ENCODE measurements at places on chromosomes 3 and 15.

GRCh38 chr3:24161841-24162240 is 216.8 kb downstream of the NR1D2 start:
- DNase-seq = no peak

GRCh38 chr15:25775317-25775912 is 87.7 kb downstream of the ATP10A start:
- DNase-seq = no peak

- DNase-seq = no peak
Observed at GRCh38 chr3:39127269-39127907, 19.9 kb downstream of the TTC21A start.

DNA sequence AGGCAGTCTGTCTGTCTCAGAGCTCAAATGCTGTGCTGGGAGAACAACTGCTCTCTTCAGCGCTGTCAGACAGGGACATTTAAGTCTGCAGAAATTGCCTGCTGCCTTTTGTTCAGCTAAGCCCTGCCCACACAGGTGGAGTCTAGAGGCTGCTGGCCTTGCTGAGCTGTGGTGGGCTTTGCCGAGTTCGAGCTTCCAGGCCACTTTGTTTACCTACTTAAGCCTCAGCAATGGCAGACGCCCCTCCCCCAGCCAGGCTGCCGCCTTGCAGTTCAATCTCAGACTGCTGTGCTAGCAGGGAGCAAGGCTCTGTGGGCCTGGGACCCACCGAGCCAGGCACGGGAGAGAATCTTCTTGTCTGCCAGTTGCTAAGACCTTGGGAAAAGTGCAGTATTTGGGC is 25.0 kb upstream of the RPP14 start:
- DNase-seq = no peak

- DNase-seq = no peak
Observed at GRCh38 chr3:49867871-49868321, 1.8 kb downstream of the CAMKV start.

DNA sequence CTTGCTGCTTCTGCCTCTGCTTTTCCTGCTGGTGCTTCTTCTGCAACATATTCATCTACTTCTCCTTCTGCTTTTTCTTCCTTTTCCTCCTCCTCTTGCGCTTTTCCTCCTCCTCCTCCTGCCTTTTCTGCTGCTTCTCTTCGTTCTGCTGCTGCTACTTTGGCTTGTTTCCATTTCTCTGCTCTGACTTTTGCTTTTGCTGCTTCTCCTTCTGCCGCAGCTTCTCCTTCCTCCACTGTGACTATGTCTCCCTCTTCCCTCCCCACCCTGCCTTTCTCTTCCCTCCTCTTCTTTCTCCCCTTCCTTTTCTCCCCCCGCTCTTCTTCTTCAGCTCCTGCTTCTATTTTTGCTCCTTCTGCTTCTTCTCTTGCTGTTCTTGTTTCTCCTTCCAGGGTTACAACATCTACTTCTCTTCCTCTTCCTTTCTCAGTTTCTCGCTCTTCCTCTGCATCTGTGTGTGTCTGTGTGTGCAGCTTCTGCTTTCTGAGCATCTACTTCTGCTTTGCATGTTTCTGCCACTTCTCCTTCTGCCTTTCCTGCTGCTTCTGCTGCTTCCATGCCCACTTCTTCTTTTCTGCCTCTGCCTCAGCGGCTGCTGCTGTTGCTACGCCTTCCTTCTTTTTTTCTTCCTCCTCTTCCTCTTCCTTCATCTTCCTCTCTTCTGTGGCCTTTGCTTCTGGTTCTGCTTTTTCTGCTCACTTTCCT is 51.4 kb downstream of the FAM43A start:
- DNase-seq = no peak

- DNase-seq = no peak
Observed at GRCh38 chr3:45567730-45568172, 26.8 kb upstream of the LIMD1 start.

DNA sequence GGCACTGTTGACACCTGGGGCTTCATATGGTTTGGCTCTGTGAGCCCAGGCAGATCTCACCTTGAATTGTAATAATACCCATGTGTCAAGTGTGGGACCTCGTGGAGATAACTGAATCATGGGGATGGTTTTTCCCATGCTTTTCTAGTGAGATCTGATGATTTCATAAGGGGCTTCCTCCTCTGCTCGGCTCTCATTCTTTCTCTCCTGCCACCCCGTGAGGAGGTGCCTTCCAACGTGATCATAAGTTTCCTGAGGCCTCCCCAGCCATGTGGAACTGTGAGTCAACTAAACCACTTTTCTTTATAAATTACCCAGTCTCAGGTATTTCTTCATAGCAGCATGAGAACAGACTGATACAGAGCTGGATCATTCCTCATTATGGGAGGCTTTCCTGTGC is 655.9 kb upstream of the ADAMTS9 start:
- no peak for DNase-seq

GRCh38 chr3:139657936-139658335 is 19.8 kb downstream of the NMNAT3 start:
- no peak for DNase-seq

DNA sequence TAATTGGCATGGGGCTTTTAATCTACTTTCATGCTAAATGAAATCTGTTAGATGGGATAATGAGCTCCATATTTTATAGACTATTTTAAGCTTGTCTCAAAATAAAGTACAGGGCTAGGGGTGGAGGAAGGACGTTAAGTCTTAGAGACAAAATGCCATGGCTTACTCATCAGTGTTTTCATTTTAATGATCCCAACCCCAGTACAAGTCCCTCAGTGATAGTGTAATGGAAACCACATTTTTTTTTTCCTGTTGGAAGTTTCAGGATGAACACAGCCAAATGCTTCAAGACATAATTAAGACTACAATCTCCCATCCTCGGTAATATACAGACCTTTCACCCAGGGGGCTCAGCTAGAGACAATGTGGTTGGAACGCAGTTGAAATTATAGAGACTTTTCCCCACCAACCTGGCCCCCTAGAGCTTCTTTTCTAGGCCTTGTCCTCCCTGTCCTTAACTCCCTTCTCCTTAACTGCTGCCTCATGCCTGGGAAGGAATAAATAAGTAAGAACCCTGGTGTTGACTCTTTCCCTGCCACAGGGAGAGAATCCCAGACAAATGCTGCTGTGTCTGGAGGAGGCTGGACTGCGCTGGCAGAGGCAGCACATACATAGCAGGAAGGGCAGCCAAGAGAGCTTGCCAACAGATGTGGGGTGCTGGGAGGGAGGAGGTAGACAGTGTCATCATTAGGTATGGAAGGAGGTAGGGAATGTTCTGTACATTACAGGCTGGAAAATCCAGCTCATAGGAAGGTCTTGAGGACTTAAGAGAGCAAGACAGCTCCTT is 115.4 kb upstream of the ROPN1 start:
- no peak for DNase-seq

- no peak for DNase-seq
Observed at GRCh38 chr15:99435877-99436541, 129.8 kb upstream of the MEF2A start.

DNA sequence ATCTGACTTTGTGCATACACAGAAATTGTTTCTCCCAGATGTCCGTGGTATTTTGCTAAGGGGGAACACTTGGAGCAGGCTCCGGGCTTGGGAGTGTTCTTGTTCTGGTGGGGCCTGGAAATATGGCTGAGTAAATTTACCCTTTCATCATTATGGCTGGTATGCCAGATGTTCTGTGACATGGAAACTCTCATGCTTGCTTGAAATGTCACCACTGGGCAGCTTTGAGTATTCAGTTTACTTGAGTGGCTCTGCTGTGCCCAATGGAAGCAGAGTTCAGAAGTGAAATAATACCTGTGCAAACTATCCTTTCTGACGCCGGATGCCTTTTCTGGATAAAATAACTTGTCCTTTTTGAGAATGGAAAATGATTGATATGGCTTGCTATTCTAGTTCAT is 283.6 kb upstream of the TPM1 start:
- DNase-seq = no peak

DNA sequence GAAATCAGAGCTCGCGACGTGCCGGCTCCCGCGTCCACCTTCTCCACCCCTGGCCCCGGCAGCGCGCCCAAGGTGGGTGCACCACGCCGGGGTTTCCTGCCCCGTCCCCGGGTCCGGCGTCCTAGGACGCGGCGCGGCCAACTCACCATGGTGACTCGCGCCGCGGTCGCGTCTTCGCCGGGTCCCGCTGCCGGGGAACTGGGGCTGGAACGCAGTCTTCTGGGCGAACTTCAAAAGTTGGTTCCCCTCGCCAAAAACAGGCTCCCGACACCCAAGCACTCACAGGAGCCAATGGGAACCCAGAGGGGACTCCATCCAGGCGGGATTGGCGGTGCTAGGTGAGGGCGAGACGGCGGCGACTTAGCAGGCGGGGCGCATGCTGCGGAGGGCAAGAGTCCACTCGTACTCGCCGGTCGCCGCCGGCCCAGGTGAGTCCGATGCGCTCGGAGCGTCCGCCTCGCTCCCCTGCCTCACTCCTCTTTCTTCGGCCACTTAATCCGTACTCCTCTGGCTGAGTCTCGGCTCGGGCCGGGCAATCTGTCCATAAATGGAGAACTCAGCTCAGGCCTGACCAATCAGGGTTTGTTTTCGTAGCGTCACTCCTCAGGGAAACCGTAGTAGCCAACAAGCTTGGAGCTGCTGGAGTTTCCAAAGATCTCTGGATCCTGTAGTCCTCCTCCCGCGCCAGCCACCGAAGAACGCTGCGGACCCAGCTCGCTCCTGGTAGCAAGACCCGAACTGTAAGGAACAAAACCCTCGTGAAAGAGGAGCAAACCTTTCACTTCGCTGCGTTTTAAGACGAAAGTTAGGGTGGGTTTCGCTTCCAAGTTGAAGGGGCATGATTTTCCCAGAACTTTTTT is at the start of gene MYO1E:
Gene MYO1E (minus strand): TSS at position 520 of the 860 bp plus-strand sequence. CDS start 371 bp downstream, at position 149.
- DNase-seq = peak; percentile 96

GRCh38 chr3:152496716-152497115 is 228.0 kb downstream of the MBNL1 start:
- no peak for DNase-seq

GRCh38 chr3:196063971-196064370 is 17.9 kb downstream of the TFRC start:
- DNase-seq = no peak

DNA sequence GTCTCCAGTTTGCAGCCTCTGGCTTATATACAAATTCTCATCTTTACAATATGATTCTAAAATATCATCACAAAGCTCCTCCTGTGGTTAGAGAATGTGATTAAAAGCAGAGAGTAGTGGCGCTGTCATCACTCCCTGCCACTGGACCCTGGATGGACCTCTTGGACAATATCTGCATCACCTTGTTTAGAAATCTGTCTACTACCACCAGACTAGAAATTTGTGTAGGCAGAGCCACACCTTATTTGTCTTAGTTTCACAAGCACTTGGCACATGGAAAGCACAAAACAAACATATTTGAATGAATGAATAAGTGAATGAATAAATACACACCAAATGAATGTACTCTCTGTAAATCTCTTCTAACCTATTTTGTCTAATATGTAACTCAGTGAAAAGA is 68.1 kb downstream of the IMPG2 start:
- no peak for DNase-seq

- DNase-seq = no peak
Observed at GRCh38 chr3:9695746-9696145, 7.9 kb upstream of the CPNE9 start.

All from NCI-H1105 (cell line).